GM04504 (cell line): ENCODE measurements at places on chromosomes 3 and 15.

- peak; percentile 76 for DNase-seq
Observed at GRCh38 chr3:24110051-24110450, 165.0 kb downstream of the NR1D2 start.

GRCh38 chr3:45333549-45333948 lies 54.8 kb upstream of the LARS2 start:
- no peak for DNase-seq

GRCh38 chr15:91973481-91973880 lies 120.0 kb downstream of the SLCO3A1 start:
- DNase-seq, result no peak

DNA sequence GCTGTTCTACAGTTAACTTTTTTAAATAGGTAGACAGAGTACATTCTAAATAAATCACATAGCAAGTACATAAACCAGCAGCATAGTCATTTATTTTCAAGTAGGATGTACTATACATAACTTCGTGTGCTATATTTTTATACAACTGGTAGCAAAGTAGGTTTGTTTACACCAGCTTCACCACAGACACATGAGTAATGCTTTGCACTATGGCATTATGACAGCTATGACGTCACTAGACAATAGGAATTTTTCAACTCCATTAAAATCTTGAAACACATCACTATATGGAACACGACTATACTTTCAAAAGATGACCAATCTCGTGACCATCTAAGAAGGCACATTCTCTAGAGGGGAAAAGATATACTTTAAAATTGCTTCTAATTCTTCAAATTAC lies 3.5 kb downstream of the TEX55 start:
- DNase-seq, result peak; percentile 3

- DNase-seq, result no peak
Observed at GRCh38 chr3:7146529-7146928, 285.6 kb downstream of the GRM7 start.

- no peak for DNase-seq
Observed at GRCh38 chr3:31114929-31115283, 220.4 kb upstream of the GADL1 start.
